CD8-positive, alpha-beta memory T cell (primary cell): ENCODE measurements at places on chromosomes 1 and 21.

- no peaks in the 10 kb centered on the region for H3K36me3 ChIP-seq
- no peaks in the 10 kb centered on the region for H3K4me1 ChIP-seq
- H3K27me3 ChIP-seq = no peaks in the 10 kb centered on the region
Measured at GRCh38 chr1:88284666-88285366, 399.3 kb upstream of the PKN2 start.

DNA sequence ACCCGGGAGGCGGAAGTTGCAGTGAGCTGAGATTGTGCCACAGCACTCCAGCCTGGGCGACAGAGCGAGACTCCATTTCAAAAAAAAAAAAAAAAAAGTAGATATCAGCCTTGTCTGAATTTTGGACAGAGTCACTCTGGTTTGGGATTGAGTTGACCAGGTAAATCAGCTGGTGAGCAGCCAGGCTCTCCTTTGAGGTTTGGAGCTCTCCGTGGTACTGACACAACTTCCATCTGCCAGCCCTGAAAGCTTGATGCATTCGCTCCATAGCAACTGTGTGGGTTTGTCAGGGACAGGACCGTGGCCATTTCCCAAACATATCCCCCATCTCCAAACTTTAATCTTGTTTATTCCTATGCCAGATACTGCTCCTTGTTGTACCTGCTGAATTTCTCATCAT is 155.2 kb downstream of the DMRTA2 start:
- no peak overlapping the region for H3K4me3 ChIP-seq
- no peaks in the 10 kb centered on the region for H3K4me1 ChIP-seq
- H3K36me3 ChIP-seq = no peaks in the 10 kb centered on the region
- H3K27ac ChIP-seq = no peak overlapping the region
- no peaks in the 10 kb centered on the region for H3K27me3 ChIP-seq

DNA sequence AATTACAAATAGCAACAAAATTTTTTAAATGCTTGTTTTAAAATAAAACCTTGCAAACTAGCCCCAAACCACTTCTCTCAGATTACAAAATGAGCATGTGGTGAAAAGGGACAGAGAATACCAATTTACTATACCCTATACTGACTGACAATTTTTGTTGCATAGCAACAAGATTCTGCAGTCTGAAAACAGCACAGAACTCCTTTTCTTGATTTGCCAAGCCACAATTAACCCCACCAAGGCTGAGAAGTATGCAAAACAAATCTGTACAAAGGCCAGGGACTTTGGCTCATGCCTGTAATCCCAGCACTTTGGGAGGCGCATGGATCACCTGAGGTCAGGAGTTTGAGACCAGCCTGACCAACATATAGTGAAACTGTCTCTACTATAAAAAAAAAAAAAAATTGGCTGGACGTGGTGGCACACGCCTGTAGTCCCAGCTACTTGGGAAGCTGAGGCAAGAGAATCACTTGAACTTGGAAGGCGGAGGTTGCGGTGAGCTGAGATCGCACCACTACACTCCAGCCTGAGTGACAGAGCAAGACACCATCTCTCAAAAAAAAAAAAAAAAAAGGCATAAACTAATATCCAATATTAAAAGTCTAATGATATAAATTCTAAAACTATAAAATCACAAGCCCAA is 21.8 kb downstream of the ENAH start:
- no peaks in the 10 kb centered on the region for H3K27me3 ChIP-seq
- no peak overlapping the region for H3K27ac ChIP-seq
- no peak overlapping the region for H3K4me3 ChIP-seq
- DNase-seq = no peak

DNA sequence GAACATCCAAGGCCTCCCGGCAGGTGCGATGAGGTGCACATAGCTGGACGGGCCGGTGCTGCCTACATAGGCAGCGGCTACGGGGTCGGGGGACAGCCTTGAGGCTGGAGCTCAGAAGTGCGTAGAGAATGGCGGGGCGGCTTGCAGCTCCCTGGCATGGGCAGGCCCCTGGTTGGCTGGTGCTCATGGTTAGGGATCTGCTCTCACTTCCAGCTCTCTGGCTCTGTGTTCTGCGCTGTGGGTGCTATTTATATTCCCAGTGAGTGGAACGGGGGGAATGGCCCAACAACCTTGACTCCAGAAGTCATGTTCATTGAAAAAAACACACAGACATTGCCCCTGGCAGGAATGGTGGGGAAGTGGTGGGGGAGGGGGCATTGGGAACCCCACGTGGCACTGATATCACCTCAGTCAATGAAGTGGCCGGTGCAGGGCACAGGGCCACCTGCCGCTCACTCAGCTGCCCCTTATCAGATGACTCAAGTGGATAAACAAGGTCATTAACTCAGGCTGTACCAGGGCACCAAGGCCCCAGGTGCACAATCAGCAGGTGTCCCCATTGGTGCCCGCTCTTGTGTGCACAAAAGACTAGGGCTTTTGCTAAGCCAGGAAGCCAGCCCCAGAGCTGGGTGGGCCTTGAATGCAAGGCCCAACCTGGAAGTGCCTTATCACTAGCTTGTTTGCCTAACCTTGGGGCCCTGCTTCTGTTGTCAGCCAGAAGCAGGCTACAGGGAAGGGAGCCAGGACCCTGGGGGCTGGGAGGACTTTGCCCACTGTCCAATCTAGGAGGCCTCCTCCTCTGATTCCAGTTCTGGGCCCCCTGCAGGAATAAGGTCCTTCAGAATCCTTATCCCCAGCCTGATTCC is at the start of gene NR0B2:
NR0B2 (minus strand) TSS at position 222 of the 866 bp plus-strand sequence; CDS start at position 187, 35 bp downstream.
- no peaks in the 10 kb centered on the region for H3K36me3 ChIP-seq
- H3K27ac ChIP-seq = peak within 1 kb of the TSS; percentile 47
- no peaks in the 10 kb centered on the region for H3K27me3 ChIP-seq
- H3K4me3 ChIP-seq = no peak within 1 kb of the TSS
- no peak for DNase-seq

DNA sequence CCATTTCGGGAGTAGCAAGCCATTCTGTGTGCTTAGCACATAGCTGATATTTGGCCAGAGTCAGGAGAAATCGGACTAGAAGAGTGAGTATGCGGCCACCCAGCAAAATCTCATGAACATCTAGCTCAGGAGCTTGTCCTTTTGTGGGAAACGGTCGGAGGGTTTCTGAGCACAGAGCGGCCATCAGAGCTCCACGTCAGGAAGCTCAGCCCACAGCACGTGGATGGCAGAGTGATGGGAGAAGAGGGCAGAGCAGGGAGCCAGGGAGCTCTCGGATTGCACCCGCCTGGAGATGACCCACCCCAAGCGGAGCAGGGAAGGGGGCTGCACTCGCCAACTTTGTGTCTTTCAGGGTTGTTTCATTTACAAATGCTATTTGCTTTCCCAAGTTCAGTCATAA is 13.9 kb downstream of the RCAN3 start:
- no peak overlapping the region for H3K4me3 ChIP-seq
- H3K27ac ChIP-seq = no peak overlapping the region
- H3K27me3 ChIP-seq = no peaks in the 10 kb centered on the region
- no peak for DNase-seq
- H3K4me1 ChIP-seq = peaks cover 52% of the 10 kb centered on the region
- H3K36me3 ChIP-seq = peaks cover 19% of the 10 kb centered on the region

- no peaks in the 10 kb centered on the region for H3K27me3 ChIP-seq
- no peak overlapping the region for H3K4me3 ChIP-seq
Measured at GRCh38 chr1:55623311-55623710, 408.1 kb upstream of the USP24 start.

DNA sequence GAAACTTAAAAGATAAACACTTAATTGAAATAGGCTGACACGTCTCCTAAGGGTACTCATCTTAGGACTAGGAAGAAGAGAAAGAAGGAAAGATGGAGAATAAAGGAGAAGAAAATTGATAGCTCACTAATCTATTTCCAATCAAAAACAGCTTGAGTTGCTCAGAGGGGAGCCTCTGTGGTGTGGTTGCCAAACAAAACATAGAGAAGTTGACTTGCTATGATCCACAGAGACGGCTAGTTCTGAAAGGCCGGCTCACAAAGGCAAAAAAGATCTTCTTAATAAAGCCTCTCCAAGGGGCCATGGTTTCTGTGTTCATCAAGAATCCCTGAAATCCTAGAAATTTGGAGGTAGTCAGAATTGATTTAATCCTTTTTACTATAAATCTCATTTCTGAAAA is 644.1 kb downstream of the LMO4 start:
- no peak overlapping the region for H3K4me3 ChIP-seq
- no peaks in the 10 kb centered on the region for H3K36me3 ChIP-seq
- no peaks in the 10 kb centered on the region for H3K4me1 ChIP-seq
- DNase-seq = no peak
- H3K27ac ChIP-seq = no peak overlapping the region

DNA sequence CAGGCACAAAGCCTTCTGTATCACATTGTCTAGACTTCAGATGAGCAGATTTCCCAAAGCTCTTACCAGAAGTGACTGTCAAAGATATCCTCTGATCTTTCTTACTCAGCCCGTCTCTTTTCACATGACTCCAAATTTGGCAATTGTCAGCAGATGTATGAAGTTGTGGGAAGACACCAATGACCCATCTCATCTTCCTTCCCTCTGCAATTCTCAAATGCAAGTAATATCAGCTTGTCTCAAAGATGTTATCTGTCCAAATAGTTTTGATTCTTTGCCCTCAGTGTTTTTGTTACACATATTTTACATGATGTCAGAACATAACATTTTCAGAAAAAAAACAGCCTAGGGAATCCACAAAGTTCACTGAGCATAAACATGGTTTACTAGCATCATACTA is 45.1 kb upstream of the RGS2 start:
- H3K4me1 ChIP-seq = no peaks in the 10 kb centered on the region
- H3K27me3 ChIP-seq = no peaks in the 10 kb centered on the region
- no peaks in the 10 kb centered on the region for H3K36me3 ChIP-seq

DNA sequence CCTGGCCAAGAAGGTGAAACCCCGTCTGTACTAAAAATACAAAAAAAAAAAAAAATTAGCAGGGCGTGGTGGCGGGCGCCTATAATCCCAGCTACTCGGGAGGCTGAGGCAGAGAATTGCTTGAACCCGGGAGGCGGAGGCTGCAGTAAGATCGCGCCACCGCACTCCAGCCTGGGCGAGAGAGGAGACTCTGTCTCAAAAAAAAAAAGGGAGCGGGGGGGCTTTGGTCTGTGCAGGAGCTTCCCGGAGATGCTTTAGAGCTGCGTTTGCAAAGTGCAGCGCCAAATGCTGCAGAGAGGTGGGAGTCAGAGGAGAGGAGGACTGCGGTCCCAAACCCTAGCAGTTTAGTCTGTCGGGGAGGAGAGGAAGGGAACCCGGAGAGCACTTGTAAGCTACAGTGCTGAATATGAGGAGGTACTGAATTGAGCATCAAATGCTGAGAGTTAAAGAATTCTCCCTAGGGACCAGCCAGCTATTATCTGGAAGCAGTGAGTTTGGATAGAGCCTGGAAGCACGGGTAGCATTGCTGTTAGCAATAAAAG is 569 bp downstream of the FALEC start:
- H3K27ac ChIP-seq = peak overlapping the region; percentile 61
- no peak for DNase-seq
- no peaks in the 10 kb centered on the region for H3K27me3 ChIP-seq
- peaks cover 10% of the 10 kb centered on the region for H3K4me1 ChIP-seq
- H3K4me3 ChIP-seq = peak overlapping the region; percentile 80

DNA sequence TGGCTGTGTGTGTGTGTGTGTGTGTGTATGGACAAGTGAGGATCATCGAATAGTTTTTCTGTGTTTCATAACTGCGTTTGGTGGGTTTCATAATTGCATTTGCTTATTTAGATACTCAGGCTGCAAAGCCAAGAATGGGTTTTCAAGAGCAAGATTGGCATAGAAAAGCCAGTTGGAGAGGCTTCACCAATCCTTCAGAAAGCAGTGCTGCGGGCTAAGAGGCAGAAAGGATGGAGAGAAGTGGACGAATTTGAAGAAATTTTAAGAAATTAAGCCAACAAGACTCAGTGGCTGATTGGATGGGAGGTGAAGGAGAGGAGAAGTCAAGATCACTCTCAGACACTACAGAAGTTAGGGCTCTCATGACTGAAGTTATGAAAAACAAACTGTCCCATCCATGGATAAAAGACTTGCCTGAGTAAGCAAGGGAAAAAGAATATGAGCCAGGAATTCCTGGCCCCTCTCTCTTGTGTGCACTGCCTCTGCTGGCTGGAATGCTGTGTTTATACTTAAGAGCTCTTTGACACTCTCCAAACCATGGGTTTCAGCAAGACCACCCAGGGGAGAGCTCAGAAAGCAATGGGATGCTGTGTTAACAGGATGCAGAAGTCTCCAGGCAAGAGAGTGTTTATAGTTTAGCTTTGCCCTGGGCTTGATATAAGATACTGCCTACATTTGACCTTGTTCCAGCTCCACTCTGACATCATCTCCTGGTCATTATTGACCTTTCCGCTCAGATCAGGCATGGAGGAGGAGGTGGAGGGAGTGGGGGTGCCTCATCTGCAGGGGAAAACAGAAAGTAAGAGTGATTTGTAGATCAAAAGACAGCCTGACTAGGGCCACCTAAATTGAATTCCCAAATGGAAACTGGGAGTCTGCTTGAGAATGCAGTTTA is 232.0 kb upstream of the PLXNA2 start:
- H3K4me3 ChIP-seq = no peak overlapping the region
- no peak for DNase-seq
- no peaks in the 10 kb centered on the region for H3K4me1 ChIP-seq
- H3K27ac ChIP-seq = no peak overlapping the region
- no peaks in the 10 kb centered on the region for H3K36me3 ChIP-seq

- no peaks in the 10 kb centered on the region for H3K4me1 ChIP-seq
- no peak overlapping the region for H3K27ac ChIP-seq
- peaks cover 37% of the 10 kb centered on the region for H3K27me3 ChIP-seq
Measured at GRCh38 chr1:180252638-180253536, 22.8 kb downstream of the LHX4 start.

GRCh38 chr1:165129568-165130164 is 226.8 kb downstream of the LMX1A start:
- no peak overlapping the region for H3K27ac ChIP-seq
- no peaks in the 10 kb centered on the region for H3K36me3 ChIP-seq
- no peak for DNase-seq
- H3K4me3 ChIP-seq = no peak overlapping the region
- no peaks in the 10 kb centered on the region for H3K4me1 ChIP-seq

GRCh38 chr1:209989525-209989924 is 51.5 kb downstream of the SYT14 start:
- no peak overlapping the region for H3K27ac ChIP-seq
- DNase-seq = no peak
- H3K36me3 ChIP-seq = no peaks in the 10 kb centered on the region
- H3K27me3 ChIP-seq = no peaks in the 10 kb centered on the region

GRCh38 chr1:172679000-172679772 is 20.3 kb downstream of the FASLG start:
- H3K4me3 ChIP-seq = no peak overlapping the region
- DNase-seq = no peak
- H3K4me1 ChIP-seq = peaks cover 38% of the 10 kb centered on the region
- H3K36me3 ChIP-seq = no peaks in the 10 kb centered on the region
- H3K27ac ChIP-seq = no peak overlapping the region

DNA sequence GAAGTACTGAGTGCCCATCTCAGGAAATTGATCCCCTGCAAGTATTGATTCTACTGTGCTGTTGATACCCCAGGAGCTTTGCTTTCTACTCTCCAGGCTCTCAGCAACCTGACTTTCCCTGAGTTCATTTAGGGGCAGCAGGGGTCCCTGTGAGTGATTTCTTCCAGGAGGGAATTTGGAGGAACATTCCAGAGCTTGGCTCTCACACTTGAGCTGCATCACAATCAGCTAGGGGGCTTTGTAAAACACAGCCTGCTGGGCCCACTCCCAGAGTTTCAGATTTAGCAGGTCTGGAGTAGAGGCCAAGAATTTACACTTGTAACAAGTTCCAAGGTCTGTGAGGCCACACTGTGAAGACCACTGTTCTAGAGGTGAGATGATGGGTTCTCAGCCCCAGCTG is 16.1 kb upstream of the ACTL8 start:
- no peak overlapping the region for H3K4me3 ChIP-seq
- H3K4me1 ChIP-seq = no peaks in the 10 kb centered on the region
- H3K27ac ChIP-seq = no peak overlapping the region
- no peaks in the 10 kb centered on the region for H3K36me3 ChIP-seq
- DNase-seq = no peak
